ENCODE measurements at places on chromosomes 1 and 21.

DNA sequence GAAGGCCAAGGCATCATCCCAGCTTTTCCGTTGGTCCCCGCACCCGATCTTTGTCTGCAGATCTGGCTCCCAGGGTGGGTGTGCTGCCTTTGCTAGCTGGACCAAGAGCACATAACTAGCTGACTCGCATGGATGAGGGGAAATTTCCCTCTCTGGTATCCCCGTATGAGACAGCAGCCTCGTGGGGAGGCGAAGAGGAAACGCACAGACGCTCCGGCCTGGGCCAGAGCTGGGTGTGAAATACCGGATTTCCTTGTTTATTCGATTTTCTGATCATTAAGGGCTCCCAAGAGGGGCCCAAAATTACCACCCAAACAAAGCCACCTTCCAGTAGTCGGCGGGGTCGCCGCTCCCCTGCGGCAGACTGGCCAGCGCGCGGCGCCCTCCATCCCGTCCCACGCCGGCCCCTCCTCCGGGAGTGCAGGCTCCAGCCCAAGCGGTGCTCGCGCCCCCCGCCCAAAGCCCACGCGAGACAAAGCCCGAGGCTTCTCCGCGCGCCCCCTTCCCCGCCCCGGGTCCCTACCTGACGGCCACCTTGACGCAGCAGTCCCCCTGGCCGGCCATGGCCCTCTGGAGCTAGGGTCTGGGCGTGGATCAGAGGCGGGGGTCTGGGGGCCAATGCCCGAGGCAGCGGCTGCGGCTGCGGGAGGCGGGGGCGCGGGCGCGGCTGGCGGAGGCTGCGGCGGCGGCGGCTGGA is 546 bp downstream of the KIF21B start:
- DNase-seq = no peak

DNA sequence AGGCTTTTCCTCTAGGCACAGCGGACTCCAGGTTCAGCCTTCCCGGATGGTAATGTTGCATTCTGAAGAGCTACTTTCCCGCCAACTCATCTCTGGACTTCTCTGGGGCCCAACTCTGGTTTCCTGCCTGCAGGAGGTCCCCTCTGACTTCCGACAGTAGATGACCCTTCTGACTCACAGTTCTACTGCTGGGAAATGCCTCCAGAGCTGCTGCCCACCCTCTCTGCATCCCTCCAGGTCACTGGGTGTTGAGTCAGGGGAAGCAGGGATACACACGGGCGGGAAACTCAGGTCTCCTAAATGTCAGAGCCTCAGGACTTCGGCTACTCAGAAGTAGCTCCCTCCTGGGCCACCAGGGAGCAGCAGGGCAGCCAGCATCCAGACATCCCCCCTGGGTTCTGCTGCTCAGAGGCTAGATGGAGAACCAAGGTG is 2.1 kb upstream of the KIF21B start:
- DNase-seq = no peak

- DNase-seq = no peak
Measured at GRCh38 chr21:44943686-44944550, 4.1 kb downstream of the SLX9 start.

DNA sequence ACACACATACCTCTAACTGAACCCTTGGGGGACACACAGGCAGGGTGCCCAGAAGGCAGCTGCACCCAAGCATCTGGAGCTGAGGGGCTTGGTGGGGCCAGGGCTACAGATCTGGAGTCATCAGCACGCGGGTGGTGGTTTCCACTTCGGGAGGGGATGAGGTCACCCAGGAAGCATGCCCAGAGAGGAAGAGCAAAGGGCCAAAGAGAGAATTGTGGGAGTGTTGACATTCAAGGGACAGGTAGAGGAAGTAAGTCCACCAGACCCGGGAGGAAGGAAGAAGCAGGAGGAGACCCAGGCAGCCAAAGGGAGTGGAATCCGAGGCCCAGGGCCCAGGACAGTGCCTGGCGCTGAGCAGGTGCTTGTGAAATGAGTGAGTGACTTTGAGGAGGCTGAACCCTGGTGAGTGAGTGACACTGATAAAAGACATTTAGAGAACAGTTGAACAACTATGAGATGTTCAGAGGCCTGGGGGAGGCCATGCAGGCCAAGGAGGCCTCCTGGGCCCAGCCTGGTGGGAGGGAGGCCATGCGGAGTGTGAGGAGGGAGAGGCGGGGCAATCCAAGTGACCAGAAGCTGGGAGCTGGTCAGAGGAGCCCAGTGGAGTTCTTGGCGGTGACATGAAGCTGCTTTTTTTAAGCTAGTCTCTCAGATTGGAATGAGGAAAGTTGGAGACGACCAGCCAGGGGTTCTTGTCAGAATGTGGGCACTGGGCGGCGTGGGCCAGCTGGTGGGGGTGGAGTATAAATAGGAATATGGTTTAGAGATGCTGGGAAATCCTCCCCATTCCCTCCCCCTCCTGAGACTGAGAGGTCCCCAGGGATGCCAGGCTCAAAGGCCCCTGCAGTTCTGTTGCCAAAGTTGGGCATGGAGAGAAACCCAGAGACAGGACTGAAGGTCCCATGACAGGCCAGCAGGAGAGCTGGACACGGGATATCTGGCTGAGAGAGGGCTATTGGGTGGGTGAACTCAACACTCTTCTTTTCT is 7.9 kb downstream of the CDK18 start:
- DNase-seq = no peak
